ENCODE measurements at places on chromosomes 1 and 21.
A peak's percentile ranks its signal among the peaks of the same experiment; 100 is the strongest.

DNA sequence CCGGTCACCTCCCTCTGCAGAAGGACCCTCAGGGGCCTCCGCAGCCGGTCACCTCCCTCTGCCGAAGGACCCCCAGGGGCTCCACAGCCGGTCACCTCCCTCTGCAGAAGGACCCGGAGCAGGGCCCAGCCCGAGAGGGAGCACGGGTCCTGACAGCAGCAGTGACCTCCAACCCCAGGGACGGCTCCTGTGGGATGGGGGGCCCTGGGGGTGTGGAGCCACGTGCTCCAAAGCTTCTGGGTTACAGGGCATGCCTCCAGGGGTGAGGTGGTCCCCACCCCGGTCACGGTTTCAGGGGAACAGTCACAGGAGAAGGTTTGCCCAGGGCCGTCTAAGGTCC lies 40.3 kb downstream of the SLC19A1 start:
- no peak for DNase-seq

DNA sequence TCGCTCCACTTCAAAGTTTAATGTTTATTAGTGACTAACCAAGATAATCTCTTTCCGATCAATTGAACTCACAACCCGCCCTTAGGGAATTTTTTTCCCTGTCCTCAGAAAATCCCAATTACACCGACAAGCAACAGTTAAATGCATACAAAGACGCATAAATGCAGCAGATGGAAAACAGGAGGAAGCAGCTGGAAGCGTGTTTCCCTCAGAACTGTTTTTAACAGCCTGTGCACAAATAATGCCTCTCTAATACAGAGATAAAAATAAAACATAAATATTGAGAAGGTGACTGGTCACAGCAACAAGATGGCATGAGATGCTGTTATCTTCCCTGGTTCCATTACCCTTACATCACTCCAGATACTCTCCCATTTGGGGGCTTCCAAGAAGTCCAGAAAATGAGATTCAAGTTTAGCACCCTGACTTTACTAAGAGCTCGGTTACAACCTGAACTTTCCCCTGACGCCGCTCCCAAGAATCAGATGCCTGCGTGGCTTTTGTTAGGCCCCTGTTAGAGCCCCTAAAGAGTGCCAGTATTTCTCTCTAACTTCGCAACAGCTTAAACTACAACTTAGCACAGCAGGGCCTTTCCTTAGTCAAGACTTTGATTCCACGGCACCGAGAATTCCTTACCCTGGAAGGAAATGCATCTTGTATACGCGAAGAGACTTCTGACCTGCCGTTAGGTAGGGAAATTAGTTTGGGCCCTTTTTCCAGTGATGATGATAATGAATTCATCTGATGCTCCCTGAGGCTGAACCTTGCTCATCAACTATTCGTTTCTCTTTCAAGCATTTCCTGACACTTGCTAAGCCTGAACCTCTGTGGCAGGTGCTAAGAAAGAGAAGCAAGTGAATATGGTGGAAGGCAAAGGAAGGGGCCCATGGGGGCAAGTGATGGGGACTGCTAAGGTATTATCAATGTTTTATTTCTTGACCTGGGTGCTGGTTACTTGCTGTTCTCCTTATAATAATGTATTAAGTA lies 137.7 kb upstream of the SMYD2 start:
- no peak for DNase-seq

DNA sequence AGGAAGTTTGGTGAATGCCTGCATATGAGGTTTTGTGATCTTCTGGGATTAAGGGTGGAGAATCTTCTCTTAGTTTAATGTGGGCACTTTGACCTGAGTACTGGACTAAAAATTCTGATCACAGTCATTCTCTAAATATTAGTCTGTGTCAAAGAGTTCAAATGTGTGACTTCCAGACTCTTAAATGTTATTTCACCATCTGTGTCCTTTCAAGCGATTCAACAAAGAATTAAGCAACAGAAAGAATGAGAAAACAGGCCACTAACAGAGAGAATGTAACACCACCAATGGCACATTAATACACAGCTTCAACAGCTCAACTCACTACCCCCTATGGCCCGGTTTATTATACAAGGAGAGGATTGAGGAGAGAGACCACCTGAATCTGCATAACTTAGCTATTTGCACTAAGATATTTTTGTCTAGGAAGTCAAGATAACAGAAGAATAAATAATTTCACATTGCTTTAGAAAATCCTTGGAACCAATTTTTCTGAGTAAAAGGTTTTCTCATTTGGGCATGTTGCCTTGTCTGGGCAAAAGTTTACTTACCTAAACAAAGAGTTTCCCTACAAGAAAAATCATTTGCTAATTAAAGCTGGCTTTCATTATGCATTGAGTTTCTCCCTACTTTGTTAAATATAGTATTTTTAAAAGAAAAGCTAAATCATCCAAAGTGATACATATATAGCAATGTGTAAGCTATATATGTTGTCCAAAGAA lies 1313.7 kb downstream of the NCAM2 start:
- no peak for DNase-seq

GRCh38 chr1:111399792-111400610 lies 27.5 kb downstream of the OVGP1 start:
- peak; percentile 17 for DNase-seq

DNA sequence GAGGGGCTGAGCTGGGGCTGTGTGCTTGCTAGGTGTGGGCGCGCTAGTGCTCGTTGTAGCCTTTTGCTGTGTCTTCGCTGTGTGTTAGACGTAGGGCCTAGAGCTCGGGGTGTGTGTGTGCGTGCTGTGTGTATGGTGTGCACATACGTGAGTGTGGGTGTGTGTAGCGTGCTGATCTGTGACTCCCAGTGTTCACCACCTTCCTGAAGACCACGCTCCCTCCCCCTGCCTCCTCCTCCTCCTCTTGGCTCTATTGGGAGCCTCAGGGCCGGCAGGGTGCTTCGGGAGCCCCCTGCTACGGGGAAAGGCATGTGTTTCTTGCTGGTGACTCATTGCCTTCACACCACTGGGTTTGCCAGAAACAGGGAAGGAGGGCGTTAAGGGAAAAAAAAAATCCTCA lies 9.4 kb upstream of the KCNC4 start:
- no peak for DNase-seq

DNA sequence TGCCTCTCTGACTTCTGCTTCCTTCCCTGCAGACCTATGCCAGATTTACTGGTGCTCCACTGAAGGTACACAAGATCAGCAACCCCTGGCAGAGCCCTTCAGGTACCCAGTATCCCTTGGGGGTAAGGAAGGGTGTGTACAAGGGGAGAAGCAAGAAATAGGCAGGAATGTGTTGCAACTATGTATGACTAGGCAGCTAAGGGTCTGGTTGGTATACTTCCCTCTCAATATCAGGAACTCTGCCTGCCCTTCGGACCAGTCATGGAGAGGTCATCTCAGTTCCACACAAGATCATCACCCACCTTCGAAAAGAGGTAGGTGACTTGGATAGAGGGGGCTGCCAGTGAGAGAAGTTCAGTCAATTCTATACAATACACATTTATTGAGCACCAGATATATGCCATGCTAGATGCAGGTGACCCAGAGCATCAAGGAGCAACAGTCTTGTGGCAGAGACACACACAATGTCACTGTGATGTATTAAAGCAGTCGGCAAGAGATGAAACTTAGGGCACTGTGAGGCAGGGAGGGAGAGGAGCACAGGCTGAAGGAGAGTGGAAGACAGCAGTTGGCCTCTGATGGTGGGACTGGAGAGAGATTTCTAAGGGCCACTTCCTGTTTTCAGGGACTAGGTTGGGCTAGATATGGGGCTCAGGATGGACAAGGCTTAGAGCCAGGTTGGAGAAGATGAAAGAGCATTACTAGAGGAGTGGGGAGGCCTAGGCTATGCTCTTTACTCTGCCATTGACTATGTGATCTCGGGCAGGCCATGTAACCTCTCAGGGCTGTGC lies 2.0 kb downstream of the MTX1 start:
- DNase-seq, result no peak

GRCh38 chr1:230917284-230918135 lies 49.2 kb upstream of the C1orf198 start:
- peak; percentile 57 for DNase-seq

- DNase-seq, result no peak
Measured at GRCh38 chr1:15911141-15911540, 63.6 kb downstream of the SPEN start.

- DNase-seq, result peak; percentile 85
Measured at GRCh38 chr1:12618965-12619791, 1.2 kb upstream of the DHRS3 start.

GRCh38 chr1:2320760-2321667 lies 70.3 kb downstream of the MORN1 start:
- no peak for DNase-seq

DNA sequence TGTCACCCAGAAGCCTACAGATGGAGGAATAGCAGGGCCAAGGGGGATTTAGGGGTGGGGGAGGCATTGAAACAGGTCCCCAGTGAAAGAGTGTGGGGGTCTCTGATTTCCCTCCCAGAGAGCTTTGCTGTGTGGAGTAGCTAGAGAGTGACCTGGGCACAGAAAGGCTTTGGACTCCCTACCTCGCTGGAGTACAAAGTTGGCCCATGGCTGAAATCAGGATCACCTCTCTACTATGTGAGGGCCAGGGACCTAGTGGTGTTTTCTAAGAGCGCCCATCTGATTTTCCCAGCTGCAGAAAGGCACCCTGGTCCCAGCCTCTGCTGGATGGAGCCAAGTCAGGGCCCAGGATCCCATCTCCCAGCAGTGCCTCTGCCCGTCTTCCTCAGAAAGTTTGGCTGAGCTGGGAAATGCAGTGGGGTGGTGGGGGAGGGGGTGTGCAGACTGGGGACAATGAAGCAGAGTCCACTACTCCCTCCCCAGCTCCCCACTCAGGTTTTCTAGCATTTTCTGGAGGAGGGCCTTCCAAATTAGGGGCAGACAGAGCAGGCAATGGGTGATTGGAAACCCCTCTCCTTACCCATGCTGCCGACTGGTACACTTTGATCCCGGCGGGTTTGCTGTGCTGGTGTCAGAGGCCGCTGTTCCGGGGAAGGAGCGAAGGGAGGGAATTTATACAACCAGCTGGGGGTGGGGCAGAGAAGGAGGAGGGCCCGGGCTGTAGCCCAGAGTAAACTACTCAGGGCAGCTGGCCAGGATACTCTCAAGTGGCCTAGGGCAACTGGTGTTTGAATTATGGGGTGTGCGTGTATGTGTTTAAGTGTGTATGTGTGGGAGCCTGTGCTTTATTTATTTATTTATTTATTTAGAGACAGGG lies at the start of gene SELENBP1:
Gene SELENBP1 (minus strand): TSS at position 648 of the 877 bp plus-strand sequence. CDS start 64 bp downstream, at position 584.
- no peak for DNase-seq

DNA sequence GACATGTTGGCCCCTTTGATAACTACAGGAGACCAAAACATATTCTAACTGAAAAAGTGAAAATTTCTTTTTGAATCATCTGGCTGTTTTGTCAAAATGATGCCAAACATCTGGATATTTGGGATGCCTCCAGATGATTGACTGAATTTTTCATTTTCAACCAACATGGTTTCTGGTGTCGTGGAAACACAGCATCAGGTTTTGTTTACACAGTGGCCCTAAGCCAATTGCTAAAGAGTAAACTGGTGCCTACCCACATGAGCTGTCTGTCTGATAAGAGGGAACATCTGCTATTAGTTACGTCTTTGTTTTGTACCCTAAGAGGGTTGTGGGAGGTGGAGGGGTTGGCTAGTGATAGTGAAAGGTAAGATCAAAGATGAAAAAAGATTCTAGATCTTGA lies 204.8 kb downstream of the KCNK2 start:
- no peak for DNase-seq

GRCh38 chr1:46410156-46411009 lies 16.3 kb downstream of the FAAH start:
- no peak for DNase-seq

- no peak for DNase-seq
Measured at GRCh38 chr21:19713313-19713712, 1284.9 kb upstream of the NCAM2 start.

DNA sequence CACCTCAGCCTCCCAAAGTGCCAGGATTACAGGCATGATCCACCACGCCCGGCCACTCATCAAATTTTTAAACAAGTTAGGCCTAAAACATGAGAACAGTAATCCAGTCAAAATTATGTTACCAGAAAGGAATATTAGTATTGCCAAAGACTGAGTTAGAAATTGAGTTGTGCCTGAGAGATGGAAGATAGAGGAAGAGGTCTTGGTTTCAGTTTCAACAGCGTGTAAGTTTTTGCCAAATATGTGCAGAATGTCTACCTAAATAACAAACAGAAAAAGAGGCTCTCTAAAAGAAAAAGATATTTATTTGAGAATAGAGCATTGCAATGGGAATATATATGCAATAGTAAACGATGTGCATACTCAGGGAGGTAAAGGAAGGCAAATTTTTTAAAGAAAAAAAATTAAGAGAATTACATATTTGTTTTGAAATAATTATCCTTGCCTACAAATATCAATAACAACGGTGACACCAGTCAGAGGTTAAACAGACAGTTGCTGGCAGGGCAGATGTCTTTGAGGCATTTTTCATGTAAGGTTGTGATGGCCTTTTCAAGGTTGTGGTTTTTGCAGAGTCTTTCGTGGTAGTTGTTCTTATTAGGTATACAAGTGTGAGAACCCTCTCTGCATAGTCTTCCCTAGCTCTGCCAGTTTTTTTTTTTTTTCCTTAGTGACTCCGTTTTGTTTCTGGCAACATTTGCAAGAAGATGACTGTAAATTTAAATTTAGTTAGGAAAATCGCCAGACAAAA lies 2.2 kb upstream of the CD1B start:
- no peak for DNase-seq

All from HTR-8/SVneo (cell line).